ENCODE measurements at places on chromosomes 12 and 14. TPM values are rescaled to one million over a fixed set of nuclear protein-coding genes. Genes with fewer than 3 reads are reported as not detected.

The C1QL4 gene
- total RNA-seq = 2.0 TPM

The CDCA3 gene
- total RNA-seq = 8.6 TPM

The CCDC177 gene
- not detected for total RNA-seq

The KITLG gene
- 20.4 TPM for total RNA-seq

The B4GALNT1 gene
- total RNA-seq = 7.6 TPM

Measured in vagina (tissue), 2 donors.